Activated naive CD8-positive, alpha-beta T cell treated with anti-CD3 and anti-CD28 coated beads, Interleukin-2, amount 10 ng/mL, durations not matched to agents 7 days and 5 days (primary cell): ENCODE measurements at places on chromosomes 16 and 17. TPM values are rescaled to one million over a fixed set of nuclear protein-coding genes. Genes with fewer than 3 reads are reported as not detected.

The HOXB6 gene
- total RNA-seq, result not detected

The SLC5A11 gene
- 0.75 TPM for total RNA-seq

The CCL14 gene
- total RNA-seq, result not detected

DNA sequence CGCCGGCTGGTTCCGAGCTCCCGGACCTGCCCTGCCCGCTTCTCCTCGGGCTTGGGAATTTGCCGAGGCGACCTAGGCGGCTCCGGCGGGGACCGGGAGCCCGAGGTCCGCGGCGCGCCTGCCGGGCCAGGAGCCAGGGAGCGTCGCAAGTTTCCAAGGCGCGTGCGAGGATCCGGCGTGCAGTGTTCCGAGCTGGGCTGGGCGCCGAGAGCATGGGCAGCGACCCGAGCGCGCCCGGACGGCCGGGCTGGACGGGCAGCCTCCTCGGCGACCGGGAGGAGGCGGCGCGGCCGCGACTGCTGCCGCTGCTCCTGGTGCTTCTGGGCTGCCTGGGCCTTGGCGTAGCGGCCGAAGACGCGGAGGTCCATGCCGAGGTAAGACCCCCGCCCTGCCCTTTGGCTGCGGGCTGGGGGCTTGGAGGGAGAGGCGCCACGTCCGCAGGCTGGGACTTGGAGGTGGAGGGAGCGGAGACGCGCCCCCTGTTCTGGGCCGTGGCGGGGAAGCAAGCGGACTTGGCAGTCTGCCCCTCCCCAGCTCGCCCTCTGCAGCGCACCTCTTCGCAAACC lies 668 bp downstream of the MMP15 start:
- peak overlapping the region; percentile 49 for H3K4me3 ChIP-seq
- no peaks in the 10 kb centered on the region for H3K36me3 ChIP-seq
- H3K4me1 ChIP-seq, result peaks cover 9% of the 10 kb centered on the region
- peaks cover 25% of the 10 kb centered on the region for H3K27me3 ChIP-seq
- DNase-seq, result peak; percentile 52
- H3K27ac ChIP-seq, result no peak overlapping the region

DNA sequence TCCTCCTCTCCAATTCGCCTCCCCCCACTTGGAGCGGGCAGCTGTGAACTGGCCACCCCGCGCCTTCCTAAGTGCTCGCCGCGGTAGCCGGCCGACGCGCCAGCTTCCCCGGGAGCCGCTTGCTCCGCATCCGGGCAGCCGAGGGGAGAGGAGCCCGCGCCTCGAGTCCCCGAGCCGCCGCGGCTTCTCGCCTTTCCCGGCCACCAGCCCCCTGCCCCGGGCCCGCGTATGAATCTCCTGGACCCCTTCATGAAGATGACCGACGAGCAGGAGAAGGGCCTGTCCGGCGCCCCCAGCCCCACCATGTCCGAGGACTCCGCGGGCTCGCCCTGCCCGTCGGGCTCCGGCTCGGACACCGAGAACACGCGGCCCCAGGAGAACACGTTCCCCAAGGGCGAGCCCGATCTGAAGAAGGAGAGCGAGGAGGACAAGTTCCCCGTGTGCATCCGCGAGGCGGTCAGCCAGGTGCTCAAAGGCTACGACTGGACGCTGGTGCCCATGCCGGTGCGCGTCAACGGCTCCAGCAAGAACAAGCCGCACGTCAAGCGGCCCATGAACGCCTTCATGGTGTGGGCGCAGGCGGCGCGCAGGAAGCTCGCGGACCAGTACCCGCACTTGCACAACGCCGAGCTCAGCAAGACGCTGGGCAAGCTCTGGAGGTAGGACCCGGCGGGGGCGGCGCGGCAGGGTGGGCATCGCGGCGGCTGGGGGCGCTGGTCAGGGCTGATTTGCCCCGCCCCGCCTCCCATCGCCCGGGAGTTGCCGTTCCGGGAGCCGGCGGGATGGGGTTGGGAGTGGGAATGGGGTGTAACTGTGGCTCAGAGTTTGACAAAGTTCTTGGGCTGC lies 567 bp downstream of the SOX9 start:
- peak overlapping the region; percentile 30 for H3K27ac ChIP-seq
- H3K4me1 ChIP-seq, result peaks cover 5% of the 10 kb centered on the region
- H3K27me3 ChIP-seq, result peaks cover 65% of the 10 kb centered on the region

DNA sequence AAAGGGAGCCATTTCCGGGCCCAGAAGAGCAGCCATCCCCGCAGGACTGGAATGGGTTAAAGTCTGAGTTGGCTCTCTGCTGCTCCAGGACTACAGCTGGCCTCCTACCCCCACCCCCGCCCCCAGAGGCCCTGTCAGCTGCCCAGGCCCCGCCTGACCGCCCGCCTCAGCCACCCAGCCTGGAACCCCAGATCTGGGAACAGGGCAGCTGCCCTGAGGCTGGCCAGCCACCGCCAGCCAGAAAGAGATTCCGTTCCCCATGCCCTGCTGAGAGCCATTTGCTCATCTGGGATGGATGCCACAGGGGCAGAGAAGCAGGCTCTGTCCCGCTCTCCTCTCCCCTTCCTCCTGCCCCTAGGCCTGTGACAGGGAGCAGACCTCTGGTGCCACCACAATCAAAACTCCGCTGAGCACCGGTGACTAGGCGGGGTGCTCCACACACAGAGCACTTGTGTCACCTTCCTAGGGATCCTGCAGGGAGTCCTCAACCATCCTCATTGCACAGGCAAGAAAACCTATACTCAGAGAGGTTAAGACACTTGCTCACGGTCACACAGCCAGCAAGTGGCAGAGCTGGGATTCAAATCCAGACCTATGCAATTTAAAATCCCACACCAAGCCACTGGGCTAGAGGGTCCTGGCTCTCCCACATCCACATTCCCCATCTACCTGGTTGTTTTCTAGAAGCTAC lies 44.1 kb downstream of the ZNF423 start:
- no peak overlapping the region for H3K27ac ChIP-seq
- H3K4me3 ChIP-seq, result no peak overlapping the region
- no peaks in the 10 kb centered on the region for H3K4me1 ChIP-seq
- H3K36me3 ChIP-seq, result no peaks in the 10 kb centered on the region

- DNase-seq, result no peak
- peaks cover 22% of the 10 kb centered on the region for H3K36me3 ChIP-seq
- no peaks in the 10 kb centered on the region for H3K27me3 ChIP-seq
- H3K27ac ChIP-seq, result peak overlapping the region; percentile 75
- peaks cover 27% of the 10 kb centered on the region for H3K4me1 ChIP-seq
- H3K4me3 ChIP-seq, result peak overlapping the region; percentile 84
These were observed 2.8 kb downstream of the KRT10 start for GRCh38 chr17:40819528-40820125.

GRCh38 chr17:2016494-2016893 lies 8.6 kb downstream of the RTN4RL1 start:
- H3K4me3 ChIP-seq, result no peak overlapping the region
- no peak for DNase-seq
- H3K27me3 ChIP-seq, result peaks cover 24% of the 10 kb centered on the region
- H3K36me3 ChIP-seq, result no peaks in the 10 kb centered on the region
- no peak overlapping the region for H3K27ac ChIP-seq
- no peaks in the 10 kb centered on the region for H3K4me1 ChIP-seq

- no peaks in the 10 kb centered on the region for H3K27me3 ChIP-seq
- no peak for DNase-seq
- no peaks in the 10 kb centered on the region for H3K36me3 ChIP-seq
- no peaks in the 10 kb centered on the region for H3K4me1 ChIP-seq
These were observed 765.6 kb downstream of the CDH11 start for GRCh38 chr16:64356267-64356666.

DNA sequence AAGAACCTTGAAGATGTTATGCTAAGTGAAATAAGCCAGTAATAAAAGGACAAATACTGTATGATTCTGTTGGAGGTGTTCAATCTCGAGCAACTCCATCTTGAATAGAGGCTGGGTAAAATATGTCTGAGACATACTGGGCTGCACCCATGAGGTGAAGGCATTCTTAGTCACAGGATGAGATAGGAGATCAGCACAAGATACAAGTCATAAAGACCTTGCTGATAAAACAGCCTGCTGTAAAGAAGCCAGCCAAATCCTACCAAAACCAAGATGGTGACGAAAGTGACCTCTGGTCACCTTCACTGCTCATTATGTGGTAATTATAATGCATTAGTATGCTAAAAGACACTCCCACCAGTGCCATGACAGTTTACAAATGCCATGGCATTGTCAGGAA lies 98.1 kb downstream of the RGS9 start:
- no peak overlapping the region for H3K27ac ChIP-seq
- peaks cover 2% of the 10 kb centered on the region for H3K36me3 ChIP-seq
- no peak overlapping the region for H3K4me3 ChIP-seq
- H3K4me1 ChIP-seq, result peaks cover 1% of the 10 kb centered on the region
- H3K27me3 ChIP-seq, result peaks cover 22% of the 10 kb centered on the region

DNA sequence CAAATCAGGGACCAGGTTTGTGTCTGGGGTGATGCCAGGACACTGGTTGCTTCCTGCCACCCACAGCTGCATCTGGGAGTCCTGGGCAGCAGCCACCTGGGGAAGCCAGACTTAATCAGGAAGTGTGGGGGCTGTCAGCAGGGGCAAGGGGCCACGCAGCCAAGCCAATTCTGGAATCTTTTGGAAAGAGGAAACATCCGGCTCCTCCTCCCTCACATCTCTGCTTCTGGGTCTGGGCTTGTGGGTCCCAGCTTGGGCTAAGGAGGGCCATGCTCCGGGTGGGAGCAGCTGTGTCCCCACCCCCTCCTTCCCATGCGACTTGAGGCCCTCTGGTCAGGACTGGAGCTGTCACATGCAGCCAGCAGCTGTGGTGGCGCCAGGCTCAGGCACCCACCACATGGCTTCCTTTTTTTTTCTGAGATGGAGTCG lies 37.0 kb upstream of the CCDC182 start:
- H3K4me1 ChIP-seq, result peaks cover 3% of the 10 kb centered on the region
- no peaks in the 10 kb centered on the region for H3K36me3 ChIP-seq
- peaks cover 21% of the 10 kb centered on the region for H3K27me3 ChIP-seq
- no peak for DNase-seq
- no peak overlapping the region for H3K4me3 ChIP-seq
- no peak overlapping the region for H3K27ac ChIP-seq

DNA sequence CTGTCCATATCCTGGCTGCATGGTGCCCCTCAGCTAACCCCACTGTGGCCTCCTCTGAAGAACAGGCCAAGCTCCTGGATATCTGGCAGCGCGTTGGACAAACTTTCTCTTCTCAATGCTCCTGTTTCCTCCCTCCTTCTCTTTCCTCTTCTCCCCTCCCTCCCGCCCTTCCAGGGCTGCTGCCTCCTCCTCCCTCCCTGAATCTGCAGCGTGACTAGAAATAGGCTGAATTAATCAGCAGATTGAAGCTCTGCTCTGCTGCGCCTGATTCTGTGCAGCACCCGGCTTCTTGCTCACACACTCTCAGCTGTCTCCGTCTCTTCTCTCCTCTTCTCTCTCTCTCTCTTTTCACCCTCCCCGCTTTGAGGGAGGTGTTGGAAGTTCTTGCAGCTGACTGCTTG lies 19.8 kb downstream of the TMEM94 start:
- H3K36me3 ChIP-seq, result peaks cover 10% of the 10 kb centered on the region
- no peaks in the 10 kb centered on the region for H3K27me3 ChIP-seq

DNA sequence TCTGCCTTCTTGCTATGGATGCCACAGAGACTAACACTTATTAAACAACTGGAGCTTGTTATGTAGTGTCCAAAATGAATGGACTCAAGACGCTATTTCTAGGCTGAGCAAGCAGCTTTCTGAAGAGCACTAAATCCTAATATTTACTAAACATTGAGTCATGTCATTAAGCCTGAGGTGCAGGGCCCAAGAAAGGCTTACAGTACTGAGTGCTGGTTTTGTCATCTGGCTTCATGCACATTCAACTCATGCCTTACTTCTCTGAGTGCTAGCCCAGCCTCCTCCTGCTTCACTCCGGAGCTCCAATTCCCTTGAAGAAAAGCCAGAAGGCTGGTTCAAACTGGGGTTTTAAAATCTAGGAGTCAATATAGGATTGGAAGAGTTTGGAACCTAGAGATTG lies 363.3 kb upstream of the CDH5 start:
- H3K4me1 ChIP-seq, result no peaks in the 10 kb centered on the region
- no peak for DNase-seq
- no peaks in the 10 kb centered on the region for H3K36me3 ChIP-seq
- H3K27me3 ChIP-seq, result no peaks in the 10 kb centered on the region

GRCh38 chr16:4060823-4061222 lies 55.4 kb downstream of the ADCY9 start:
- H3K4me1 ChIP-seq, result peaks cover 14% of the 10 kb centered on the region
- DNase-seq, result no peak

DNA sequence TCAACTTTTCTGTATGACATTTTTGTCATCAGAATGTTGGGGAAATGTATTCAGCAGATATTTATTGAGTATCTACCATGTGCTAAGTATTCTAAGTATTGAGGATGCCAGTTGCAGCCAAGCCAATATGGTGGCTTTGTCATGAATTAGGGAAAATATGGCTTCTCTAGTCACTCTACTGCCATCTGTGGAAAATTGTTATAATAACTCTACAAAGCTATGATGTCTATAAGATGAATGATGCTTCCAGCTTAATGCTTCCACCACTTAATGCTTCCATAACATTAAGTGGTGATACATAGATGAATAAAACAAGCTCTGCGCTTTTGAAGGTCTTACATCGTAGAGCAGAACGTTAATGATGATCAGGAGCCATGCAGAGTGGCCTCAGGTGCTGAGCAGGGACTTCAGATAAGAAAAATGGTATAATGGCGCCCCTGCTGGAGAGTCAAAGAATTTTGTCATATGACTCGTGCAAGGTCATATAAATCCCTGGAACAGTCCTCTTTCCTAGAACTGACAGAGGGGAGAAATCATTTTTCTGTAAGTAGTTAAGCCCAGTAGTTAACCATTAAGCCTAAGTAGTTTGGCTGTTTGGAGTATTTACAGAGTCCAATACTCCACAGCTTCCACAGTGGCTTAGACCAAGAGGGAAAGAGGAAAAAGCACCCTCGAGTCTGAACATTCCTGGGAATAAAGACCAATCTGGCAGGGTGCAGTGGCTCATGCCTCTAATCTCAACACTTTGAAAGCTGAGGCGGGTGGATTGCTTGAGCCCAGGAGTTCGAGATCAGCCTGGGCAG lies 2.7 kb upstream of the TMIGD1 start:
- no peak overlapping the region for H3K27ac ChIP-seq
- DNase-seq, result no peak
- no peaks in the 10 kb centered on the region for H3K36me3 ChIP-seq
- peaks cover 5% of the 10 kb centered on the region for H3K27me3 ChIP-seq
- peaks cover 32% of the 10 kb centered on the region for H3K4me1 ChIP-seq

DNA sequence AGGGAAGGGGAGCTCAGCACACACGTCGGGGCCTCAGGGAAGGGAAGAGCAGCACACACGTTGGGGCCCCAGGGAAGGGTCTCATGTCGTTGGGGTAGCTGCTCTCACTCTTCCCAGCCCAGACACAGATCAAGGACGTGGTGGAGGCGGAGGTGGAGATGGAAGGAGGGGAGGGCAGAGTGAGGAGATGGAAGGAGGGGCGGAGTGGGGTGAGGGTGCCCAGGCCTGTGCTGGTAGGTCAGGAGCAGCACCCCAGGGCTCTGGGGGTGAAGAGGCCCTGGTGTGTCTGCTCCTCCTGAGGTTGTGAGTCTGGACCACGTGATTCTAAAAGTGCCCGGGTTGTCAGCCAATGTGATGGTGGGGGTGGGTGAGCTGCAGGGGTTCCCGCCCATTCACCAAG lies 14.9 kb downstream of the CLCN7 start:
- H3K27me3 ChIP-seq, result no peaks in the 10 kb centered on the region
- H3K36me3 ChIP-seq, result no peaks in the 10 kb centered on the region
- H3K27ac ChIP-seq, result no peak overlapping the region
- no peaks in the 10 kb centered on the region for H3K4me1 ChIP-seq
- DNase-seq, result no peak
